Progenitor cell of endocrine pancreas (in vitro differentiated cells): ENCODE measurements at places on chromosomes 3 and 15. TPM values are rescaled to one million over a fixed set of nuclear protein-coding genes. Genes with fewer than 3 reads are reported as not detected.

DNA sequence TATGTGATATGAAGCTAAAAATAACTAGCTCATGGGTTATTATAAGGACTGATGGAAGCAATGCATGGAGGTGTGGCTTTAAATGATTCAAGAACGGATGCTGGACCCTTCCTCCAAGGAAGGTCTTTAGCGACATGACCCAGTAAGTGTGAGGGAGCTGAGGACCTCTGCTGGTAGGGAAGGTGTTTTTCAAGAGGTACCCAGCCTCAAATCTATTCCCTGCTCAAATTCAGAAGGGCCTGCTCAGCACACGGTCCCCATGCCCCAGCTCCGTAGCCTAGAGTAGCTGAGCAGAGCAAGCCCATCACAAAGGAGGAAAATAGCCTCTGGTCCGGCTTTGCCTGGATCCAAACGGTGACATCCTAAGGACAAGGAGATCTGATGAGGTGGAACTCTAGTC lies 266.2 kb upstream of the IGF1R start:
- no peaks in the 10 kb centered on the region for H3K4me1 ChIP-seq
- peaks cover 13% of the 10 kb centered on the region for H3K27me3 ChIP-seq
- H3K27ac ChIP-seq: no peak overlapping the region
- no peak for DNase-seq
- no peak overlapping the region for H3K4me3 ChIP-seq

DNA sequence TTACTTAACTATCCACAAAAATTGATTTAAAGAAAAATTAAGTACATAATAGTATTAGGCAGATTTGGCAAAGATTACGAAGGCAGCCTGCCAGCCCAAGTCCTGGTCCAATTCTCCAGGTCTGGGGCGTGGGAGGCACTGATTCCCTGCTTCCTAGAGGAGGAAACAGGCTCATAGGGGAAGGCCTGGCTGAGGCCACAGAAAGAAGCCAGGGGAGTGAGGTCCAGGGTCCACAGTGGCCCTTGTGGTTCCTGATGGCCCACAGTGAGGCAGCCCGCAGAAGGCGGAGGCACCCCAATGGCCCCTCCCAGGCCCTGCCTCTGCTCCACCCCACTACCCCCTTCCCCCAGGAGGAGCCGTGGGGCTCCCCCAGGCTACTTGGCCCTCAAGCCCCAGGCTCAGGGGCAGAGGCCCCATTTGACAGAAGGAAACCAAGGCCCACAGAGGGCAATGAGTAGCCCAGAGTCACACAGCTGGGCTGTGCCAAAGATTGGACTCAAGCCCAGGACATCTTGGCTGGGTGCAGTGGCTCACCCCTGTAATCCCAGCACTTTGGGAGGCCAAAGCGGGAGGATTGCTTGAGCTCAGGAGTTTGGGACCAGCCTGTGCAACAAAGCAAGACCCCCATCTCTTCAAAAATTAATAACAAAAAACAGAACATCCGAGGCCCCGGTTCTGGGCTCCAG lies 21.0 kb downstream of the H1-8 start:
- H3K4me3 ChIP-seq: no peak overlapping the region
- no peaks in the 10 kb centered on the region for H3K27me3 ChIP-seq
- no peaks in the 10 kb centered on the region for H3K36me3 ChIP-seq
- no peak overlapping the region for H3K27ac ChIP-seq
- H3K4me1 ChIP-seq: peaks cover 2% of the 10 kb centered on the region

Gene ARL6
- 10.9 and 11.4 TPM in 2 replicates for total RNA-seq

Gene ZNF80
- not detected in 2 replicates for total RNA-seq

DNA sequence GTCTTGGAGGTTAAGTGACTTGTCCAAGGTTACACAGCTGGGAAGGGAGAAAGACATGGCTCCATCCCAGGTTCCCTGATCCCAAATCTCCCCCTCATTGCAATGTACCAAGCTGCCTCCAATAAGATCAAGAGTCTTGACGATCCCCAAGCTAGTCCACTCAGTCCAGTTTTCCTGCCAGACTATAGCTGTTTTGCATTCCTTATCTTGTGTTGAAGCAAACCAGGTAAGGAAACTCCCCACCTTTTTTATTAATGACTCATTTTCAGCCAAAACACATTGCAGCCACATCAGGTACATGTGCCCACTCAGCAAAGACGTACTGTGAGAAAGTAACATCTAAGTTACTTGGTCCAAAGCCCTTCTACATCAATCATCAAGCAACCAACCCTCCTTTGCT lies 41.9 kb downstream of the LIPC start:
- H3K36me3 ChIP-seq: no peaks in the 10 kb centered on the region
- peaks cover 9% of the 10 kb centered on the region for H3K27me3 ChIP-seq
- H3K27ac ChIP-seq: no peak overlapping the region
- H3K4me1 ChIP-seq: peaks cover 22% of the 10 kb centered on the region
